D721Med (cell line): ENCODE measurements at places on chromosomes 7 and 10.

- DNase-seq, result no peak
Measured at GRCh38 chr7:132124575-132124974, 451.7 kb downstream of the PLXNA4 start.

- no peak for DNase-seq
Measured at GRCh38 chr10:95458871-95459270, 102.3 kb downstream of the SORBS1 start.

DNA sequence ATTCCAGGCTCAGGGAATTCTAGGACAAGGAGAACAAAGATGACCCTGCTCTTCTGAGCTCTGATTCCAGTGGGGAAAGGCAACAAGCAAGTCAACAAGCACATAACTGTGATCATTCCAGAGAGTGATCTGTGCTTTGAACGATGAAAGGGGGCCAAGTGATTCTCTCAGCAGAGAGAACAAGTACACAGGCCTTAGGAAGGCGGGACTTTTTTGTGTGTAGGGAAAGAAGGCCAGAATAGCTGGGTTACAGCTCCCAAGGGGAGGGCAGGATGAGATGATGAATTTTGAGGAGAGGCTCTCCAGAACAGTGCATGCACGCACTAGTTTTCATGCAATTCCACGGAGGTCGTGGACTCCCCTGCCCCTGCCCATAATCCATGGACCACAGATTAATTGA is 565.2 kb downstream of the SDK1 start:
- no peak for DNase-seq

- DNase-seq, result no peak
Measured at GRCh38 chr7:13282377-13282980, 595.0 kb downstream of the ARL4A start.

DNA sequence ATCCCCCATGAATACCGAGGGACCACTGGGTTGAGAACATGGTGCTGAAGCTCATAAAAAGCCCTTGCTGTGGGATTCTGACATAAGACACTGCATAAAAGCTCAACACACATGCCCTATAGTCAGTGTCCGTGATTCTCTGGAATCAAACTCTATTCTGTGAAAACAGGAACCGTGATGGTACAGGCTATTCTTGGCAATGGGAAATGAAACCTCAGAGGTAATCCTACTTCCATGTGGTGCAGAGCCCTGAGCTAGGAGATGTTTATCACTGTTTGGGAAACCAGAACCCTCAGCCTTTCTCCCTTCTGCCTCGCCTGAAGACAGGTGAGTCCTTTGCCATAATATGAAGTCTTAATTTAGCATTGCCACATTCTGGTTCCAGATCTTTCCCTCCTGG is 80.8 kb upstream of the PRSS1 start:
- DNase-seq, result no peak

DNA sequence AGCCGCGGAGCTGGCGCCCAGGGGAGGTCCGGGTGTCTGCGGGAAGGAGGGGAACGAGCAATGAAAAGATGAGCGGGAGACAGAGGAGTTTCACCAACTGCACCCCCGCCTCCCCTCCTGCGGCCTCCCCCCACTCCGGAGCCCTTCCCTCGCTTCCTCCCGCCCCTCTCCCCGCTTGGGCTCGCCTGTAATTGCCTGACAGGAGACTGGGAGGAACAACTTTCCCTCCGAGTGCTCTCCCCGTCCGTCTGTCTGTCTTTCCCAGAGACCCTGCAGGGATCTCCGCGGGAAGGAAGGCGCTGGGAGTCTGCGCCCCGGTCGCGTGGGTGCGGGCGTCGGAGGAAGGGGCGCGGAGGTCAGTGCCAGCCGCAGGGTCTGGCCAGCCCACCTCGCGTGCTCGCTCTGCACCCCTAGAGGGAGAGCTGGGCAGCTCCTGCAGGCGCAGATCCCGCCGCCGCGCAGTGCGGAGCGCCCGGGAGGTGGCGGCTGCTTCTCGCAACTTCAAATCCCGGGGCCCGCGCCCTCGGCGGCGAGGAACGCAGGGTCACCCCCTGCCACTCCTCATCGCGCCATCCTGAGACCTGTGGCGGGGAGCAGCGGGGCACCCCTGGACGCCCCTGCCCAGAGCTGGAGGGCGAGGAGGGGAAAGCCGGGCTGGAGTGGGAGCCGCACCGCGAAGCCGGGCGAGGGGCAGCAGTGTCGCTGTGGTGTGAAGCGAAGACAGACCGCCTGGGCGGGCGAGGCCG is 511 bp upstream of the NRP1 start:
- peak; percentile 55 for DNase-seq

DNA sequence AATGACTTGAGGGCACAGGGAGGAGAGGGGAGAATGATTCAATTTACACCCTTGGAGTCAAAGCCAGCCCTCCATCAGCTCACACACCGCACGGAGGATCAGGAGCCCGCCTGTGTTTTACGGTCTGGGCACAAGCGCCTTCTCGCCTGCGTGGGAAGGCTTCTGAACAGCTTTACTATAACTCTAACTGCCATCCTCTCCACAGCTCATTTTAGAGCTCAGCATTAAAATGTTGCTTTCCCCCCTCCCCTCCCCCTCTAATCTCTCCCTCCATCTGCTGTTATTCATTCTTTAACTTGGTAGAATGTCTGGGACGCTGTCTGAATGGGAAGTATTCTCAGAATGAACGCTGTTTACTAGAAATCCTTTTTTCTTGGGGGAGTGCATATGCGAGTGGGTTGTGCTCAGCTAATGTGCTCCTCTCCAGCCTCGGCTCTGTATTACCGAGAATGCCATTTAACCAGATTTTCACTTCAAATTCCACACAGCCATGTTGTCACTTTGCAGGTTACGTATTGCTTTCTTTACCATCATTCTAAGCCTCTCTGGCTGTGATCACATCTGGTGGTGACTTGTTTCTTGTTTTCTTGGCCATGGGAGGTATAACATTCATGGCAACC is 140.1 kb downstream of the GFRA1 start:
- no peak for DNase-seq

DNA sequence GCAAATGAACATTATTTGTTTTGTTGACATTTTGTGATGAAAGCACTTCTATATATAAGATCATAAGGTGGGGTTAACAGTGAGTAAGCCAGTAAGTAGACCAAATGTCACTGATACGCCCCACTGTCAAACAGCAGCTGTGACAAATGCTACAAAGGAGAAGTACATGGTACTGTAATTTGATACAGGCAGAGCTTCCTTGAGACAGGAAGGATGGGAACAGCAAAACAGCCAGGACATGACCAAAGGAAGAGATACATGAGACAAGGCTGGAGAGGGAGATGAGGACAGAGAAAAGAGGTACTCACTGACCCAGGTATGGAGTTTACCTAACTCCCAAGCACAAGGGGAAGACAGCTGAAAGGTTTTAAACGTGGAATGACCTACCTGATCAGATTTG is 127.0 kb downstream of the SRPK2 start:
- no peak for DNase-seq

GRCh38 chr10:89158446-89158845 is 48.7 kb downstream of the CH25H start:
- no peak for DNase-seq

- no peak for DNase-seq
Measured at GRCh38 chr7:26525398-26526264, 234.0 kb downstream of the SNX10 start.

DNA sequence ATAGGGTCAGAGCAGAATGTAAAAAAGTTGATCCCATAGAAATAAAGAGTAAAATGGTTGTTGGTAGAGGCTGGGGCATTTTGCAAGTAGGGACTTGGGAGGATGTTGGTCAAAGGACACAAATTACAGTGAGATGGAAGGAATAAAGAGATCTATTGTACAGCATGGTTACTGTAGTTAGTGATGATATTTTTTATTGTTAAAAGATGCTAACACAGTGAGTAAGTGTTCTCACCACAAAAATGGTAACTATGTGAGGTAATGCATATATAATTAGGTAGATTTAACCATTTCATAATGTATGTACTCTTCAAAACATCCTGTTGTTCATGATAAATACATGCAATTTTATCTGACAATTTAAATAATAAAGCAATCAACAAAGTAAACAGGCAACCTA is 280.7 kb upstream of the MAGI2 start:
- no peak for DNase-seq

DNA sequence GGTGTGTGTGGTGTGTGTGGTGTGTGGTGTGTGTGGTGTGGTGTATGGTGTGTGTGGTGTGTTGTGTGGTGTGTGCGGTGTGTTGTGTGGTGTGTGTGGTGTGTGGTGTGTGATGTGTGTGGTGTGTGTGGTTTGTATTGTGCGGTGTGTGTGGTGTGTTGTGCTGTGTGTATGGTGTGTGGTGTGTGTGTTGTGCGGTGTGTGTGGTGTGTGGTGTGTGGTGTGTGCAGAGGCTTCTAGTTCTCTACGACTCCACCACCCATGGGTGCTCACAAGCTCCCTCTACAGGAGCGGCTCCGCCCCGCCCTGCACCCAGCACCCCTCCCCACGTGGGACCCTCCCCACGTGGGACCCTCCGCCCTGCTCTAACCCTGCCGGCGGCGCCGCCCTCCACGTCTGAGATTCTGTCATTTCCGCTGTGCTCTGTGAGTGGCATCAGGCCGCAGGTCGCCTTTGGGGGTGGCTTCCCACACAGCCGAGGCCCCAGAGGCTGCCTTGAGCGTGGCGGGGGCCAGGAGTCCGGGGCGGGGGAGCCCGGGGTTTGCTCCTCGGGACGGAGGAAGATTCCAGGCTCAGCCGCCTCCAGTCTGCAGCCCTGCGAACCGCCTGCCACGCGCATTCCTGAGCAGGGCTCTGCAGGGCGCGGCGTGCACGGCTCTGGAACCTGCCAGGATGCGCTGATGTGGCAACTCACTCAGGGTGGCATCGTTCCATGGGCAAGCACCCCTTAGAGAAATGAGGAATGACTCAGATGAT is 37.0 kb upstream of the DNAJB6 start:
- DNase-seq, result no peak

- DNase-seq, result no peak
Measured at GRCh38 chr10:132957981-132958882, 15.9 kb upstream of the CFAP46 start.

DNA sequence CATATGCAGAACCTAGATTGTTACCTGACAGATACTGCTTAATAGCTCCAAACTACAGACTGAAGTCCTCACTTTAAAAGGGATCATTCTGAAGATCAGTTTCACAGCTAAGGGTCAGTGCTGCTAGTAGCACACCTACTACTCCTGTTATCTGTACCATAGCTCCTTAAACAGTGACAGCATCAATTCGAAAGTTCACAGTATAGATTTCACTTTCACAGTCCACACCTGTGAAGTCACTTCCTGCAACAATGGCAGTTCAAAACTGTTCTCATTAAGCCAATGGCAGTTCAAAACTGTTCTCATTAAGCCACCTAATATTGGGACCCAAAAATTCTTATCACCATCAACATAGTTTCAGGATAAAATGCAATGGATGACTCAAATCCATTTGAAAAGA is 10.7 kb upstream of the FHIP2A start:
- no peak for DNase-seq

GRCh38 chr10:73073627-73074026 is 23.0 kb downstream of the P4HA1 start:
- no peak for DNase-seq

DNA sequence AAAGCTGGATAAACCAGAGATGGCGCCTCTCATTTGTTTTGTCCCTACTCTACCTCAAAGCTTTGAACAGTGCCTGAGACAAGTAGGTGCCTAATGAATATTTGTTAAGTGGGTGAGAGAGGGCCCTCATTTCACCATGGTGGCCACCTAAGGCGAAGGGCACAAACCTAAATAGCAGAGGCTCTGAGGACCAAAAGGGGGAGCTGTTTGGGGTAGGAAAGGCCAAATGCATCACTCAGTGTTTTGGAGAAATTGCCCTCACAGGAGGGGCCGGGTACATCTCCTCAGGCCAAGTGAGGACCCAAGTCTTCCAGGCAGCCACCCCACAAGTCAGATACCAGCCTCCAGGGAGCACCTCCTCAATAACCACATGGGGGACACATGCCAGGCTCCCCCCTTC is 14.0 kb downstream of the IMPDH1 start:
- DNase-seq, result no peak

- no peak for DNase-seq
Measured at GRCh38 chr10:45354261-45354660, 19.8 kb upstream of the ALOX5 start.

GRCh38 chr7:99559175-99559915 is 903 bp downstream of the ZNF655 start:
- no peak for DNase-seq

- DNase-seq, result no peak
Measured at GRCh38 chr7:98913612-98914011, 35.3 kb downstream of the TRRAP start.

GRCh38 chr10:63935705-63936104 is 414.5 kb downstream of the REEP3 start:
- no peak for DNase-seq

- no peak for DNase-seq
Measured at GRCh38 chr10:97854743-97855142, 5.1 kb downstream of the GOLGA7B start.

DNA sequence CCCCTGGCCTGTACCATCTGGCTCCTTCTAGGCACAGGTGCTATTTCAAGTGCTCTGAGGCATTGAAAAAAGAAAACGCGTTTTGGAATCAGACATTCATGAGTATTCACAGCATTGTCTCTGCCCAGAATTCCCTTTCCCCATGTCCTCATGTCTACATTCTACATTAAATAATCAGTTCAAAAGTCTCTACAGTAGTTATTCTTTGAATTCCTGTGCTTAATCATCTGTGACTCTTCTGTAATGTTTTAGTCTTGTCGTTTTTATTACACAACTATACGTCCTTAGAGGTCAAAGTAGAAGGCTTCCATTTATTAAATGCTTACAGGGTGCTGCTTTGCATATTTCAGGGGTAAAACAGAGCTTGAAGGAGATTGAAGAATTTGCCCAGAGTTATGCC is 95.7 kb downstream of the BICC1 start:
- no peak for DNase-seq

GRCh38 chr10:102642736-102643335 is 1.4 kb upstream of the TRIM8 start:
- no peak for DNase-seq

GRCh38 chr10:89355394-89355931 is 22.4 kb upstream of the IFIT1B start:
- DNase-seq, result no peak
